ENCODE measurements at places on chromosomes 4 and X.

DNA sequence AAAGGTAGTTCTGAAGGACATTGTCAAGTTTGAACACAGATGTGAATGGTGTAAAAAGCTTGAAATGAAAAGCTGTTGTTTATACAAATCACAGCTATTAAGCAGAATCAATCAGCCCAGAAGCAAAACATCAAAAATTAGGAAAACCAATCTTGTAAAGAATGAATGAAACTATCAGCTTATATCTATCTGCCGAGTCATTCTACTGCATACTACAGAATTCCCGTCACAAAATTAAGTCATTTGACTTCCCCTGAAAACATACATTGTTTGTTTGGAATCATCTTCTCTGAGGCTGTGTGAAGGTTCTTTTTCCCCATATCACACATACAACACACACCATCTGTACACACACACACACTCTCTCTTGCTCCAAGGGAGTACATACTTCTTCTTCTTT, 80.3 kb downstream of the RFC1 start:
- DNase-seq = no peak

DNA sequence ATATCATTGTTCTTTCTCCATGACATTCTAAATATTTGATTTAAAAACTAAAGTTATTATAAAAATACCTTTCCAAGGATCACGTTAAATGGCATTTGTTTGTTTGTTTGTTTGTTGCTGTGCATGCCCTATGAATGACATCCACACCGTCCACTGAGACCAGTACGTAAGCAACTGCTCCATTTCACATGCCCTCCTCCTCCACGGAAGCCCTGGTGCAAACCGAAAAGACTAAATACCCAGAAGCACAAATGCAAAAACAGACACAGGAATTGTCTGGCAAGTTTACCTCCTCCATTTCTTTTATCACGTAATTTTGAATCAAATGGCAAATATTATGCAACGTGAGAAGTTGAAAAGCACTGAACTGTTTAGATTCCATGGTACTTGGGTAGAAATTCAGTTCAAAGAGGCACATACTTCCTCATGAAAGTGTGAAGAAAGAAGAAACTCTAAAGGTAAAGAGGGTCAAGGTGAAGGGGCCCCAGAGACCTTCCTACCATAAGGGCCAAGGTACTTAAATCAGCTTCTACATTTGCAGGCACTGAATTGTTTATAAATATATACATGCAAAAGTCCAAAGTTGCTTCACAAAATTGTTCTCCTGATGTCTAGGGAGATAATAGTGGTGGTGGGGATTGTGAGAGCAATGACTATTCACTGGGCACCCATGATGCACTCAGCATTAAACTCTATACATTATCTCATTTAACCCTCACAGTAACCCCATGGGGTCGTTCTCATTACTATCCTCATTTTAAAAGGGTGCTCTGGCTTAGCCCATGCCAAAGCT, 23.4 kb downstream of the IRF2 start:
- no peak for DNase-seq

GRCh38 chr4:120709991-120710390, 212.5 kb downstream of the PRDM5 start:
- DNase-seq = no peak

GRCh38 chr4:26397086-26397485, 76.3 kb downstream of the RBPJ start:
- DNase-seq = no peak

DNA sequence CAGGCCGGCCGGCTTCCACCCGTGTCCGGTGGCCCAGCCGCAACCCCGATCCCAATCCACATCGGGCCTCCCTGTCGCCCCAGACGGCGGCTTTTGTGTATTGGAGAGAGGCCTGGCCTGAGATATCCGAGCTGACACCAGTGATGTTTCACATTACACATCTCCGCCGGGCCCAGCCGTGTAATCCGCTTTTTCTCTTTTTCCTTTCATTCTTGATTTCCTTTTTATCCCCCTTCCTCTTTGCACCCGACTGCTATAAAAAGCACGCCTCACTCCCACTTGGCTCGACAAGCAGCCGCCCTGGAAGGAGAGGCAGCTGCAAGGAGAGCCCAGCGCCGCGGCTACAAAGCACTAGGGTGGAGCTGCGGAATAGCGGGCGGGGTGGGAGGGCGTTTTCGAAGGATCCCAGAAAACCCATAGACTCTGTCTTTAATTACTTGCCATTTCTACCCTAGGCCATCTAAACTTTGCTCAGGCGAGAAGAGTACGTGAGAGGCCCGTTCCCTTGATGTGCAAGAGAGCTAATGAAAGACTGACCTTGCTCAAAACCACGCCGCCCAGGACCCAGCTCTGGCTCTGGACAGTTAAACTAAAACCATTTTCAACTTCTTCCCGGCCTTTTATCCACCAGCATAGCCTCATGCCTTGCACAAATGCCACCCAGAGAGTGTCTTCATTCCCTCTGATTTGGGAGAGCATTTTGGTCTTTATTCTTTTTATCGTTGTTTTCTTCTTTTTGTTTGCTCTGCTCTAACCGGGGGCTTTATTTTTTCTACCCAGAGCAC, 3.2 kb downstream of the PITX2 start:
- peak; percentile 14 for DNase-seq

- DNase-seq = no peak
Observed at GRCh38 chr4:153113061-153113837, 91.0 kb upstream of the TRIM2 start.

GRCh38 chr4:92433272-92433758, 129.5 kb downstream of the GRID2 start:
- no peak for DNase-seq

GRCh38 chrX:136825771-136826170, 45.0 kb upstream of the ARHGEF6 start:
- no peak for DNase-seq

All from hematopoietic multipotent progenitor cell (in vitro differentiated cells).